Activated CD4-positive, alpha-beta T cell treated with anti-CD3 and anti-CD28 coated beads, Interleukin-2, amount 10 ng/mL, durations not matched to agents 7 days and 5 days (primary cell): ENCODE measurements at places on chromosomes 13 and 19. TPM values are rescaled to one million over a fixed set of nuclear protein-coding genes. Genes with fewer than 3 reads are reported as not detected.

GRCh38 chr13:70051531-70051930 is 56.1 kb upstream of the ATXN8OS start:
- no peak for DNase-seq

GRCh38 chr19:41555748-41556147 is 20.2 kb upstream of the CEACAM21 start:
- DNase-seq = no peak

DNA sequence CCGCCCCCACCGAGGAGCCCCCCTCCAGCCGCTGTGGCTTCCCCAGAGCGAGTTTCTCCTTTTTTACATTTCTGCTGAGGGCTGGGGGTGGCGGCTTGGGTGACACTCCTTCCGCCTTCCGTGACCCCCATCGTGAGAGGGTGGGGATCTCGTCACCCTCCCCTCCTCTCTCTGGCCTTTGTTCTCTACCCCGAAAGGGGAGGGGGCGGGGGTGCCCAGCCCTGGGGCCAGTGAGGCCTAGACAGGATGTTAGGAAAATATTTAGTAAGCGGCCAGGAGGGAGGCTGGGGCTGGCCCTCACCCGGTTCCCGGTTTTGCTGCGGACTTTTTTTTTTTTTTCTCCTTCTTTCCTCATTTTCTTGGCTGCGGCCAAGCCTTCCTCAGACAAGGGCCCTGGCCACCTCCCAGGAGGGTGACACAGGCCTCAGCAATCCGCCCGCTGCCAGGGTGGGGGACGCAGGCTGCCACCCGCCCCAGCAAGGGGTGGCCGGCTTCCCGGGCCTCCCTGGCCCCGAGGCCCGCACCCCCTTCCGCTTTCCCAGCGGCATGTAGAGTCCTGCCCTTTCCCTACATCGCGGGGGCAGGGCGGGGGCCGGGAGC is 3.9 kb downstream of the MIDN start:
- peak; percentile 80 for DNase-seq

- DNase-seq = no peak
These were observed 2.4 kb downstream of the CCDC194 start for GRCh38 chr19:17391371-17392151.

- DNase-seq = no peak
These were observed 42.4 kb downstream of the PCDH8 start for GRCh38 chr13:52806029-52806428.

GRCh38 chr13:91406619-91407018 is 8.2 kb downstream of the GPC5 start:
- DNase-seq = peak; percentile 52

DNA sequence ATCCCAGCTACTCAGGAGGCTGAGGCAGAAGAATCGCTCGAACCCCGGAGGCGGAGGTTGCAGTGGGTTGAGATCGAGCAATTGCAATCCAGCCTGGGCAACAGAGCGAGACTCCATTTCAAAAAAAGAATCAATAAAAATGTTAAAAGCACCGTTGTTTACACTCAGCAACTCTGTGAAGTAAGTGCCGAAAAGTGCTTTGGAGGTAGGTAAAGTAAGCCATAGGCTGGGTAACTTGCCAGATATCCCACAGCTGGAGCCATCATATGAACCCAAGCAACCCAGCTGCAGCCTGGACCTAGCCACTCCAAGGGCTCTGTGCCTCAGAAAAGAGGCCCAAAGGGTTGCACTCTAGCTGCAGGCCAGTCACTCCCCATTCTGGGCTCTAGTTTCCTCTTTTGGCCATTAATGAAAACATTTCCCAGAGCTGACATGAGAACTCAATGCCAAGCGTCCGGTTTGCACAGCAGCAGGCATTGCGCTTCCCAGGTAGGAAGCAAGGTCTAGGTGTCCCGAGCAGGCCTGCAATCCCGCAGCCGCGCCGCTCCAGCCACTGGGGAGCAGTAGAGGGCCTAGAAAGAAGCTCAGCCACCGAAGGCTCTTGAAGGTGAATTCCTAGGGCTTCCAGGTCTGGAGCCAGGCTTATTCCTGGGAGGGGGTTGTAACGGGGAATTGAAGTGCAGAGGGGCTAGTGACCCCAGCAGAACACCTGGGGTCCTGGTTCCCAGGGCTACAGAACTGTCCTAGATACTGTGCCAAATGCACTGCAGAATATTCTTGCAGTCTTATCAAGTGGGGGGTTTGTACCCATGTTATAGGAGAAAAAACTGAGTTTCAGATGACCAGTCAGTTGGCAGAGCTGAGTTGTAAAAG is 4.1 kb upstream of the CD79A start:
- DNase-seq = peak; percentile 71

GRCh38 chr13:110251193-110251819 is 55.7 kb downstream of the COL4A1 start:
- DNase-seq = no peak

GRCh38 chr19:2722541-2723344 is 1.6 kb upstream of the DIRAS1 start:
- no peak for DNase-seq

- peak; percentile 44 for DNase-seq
These were observed 20.6 kb upstream of the USP29 start for GRCh38 chr19:57099199-57099661.

- DNase-seq = no peak
These were observed 325.1 kb downstream of the DCT start for GRCh38 chr13:94154367-94154766.

- DNase-seq = no peak
These were observed 9.5 kb downstream of the XAB2 start for GRCh38 chr19:7619671-7620441.

DNA sequence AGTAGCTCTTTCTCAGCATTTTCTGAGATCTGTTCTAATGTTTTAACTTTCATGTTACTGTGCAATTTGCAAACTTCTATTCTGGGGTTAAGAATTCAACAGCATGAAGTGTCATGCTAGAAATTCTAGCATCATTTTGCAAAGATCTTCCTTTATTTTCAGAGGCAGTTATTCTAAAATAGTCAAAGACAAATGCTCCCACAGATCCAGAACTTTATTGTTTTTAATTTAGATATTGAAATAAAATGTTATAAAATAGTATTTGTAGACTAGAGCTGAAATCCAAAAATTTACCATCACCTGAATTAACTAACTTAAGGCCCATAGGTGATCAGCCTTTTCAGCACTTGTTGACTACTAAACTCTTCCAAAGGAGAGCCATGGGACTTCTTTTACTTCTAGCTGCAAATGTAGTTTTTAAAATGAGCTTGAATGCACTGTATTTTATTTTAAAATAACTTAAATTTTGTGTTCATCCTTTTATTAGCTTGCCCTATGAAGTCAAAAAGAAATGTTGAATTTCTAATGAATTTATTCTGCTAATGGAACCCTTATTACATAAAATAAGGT is 3.2 kb downstream of the MAB21L1 start:
- no peak for DNase-seq

- DNase-seq = peak; percentile 54
These were observed 920 bp upstream of the UBE2L5 start for GRCh38 chr13:30421093-30422053.

- DNase-seq = no peak
These were observed 5.2 kb downstream of the HSH2D start for GRCh38 chr19:16148443-16149229.

DNA sequence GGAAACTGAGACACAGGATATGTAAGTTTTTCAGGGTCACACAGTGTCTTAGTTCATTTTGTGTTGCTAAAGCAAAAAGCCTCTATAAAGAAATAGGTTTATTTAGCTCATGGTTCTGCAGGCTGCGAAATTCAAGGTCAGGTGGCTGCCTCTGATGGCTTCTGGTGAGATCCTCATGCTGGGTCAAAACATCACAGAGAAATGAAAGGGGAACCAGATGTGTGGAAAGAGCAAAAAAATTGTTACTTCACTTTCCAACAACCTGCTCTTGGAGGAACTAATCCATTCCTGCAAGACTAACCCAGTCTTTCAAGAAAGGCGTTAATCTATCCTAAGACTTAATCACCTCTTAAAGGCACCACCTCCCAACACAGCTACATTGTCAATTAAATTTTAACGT is 64.2 kb upstream of the UBL3 start:
- DNase-seq = no peak

- no peak for DNase-seq
These were observed 41.2 kb downstream of the PEX11G start for GRCh38 chr19:7447648-7448047.

- no peak for DNase-seq
These were observed 4.1 kb downstream of the KATNAL1 start for GRCh38 chr13:30303269-30303668.

DNA sequence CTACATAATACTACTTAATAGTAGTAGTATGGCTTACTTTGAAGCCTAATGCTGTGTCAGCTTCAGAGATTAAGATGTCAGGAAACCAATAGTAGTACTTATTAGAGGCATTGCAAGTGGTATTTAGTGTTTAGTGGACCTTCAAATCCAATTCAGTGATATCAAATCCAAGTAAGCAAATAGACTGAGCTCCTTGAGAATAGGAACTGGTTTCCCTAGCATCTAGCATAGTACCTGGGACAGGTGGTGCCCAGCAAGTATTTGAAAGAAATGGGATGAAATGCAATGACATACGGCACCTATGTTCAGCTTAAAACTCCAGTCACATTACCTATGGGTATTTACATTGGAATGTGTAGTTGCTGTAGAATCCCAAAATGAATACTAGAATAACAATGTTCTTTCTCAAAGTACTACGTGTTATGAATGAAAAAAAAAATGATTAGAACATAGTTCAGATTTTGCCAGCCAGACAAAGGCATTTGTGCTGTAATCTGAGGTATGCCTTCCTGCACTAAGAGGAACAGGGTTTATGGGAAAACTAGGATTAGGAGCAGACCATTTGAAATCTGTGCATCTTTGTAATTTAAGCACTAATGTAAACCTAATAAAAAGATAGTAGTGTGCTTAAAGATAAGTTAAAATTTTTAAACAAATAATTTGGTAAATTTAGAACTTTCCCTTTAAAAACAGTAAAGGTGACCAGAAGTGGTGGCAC is 17.1 kb downstream of the LSM14A start:
- DNase-seq = no peak

GRCh38 chr13:71806886-71807285 is 60.1 kb downstream of the DACH1 start:
- no peak for DNase-seq

- DNase-seq = no peak
These were observed 2.7 kb upstream of the NUP62 start for GRCh38 chr19:49932041-49932451.

DNA sequence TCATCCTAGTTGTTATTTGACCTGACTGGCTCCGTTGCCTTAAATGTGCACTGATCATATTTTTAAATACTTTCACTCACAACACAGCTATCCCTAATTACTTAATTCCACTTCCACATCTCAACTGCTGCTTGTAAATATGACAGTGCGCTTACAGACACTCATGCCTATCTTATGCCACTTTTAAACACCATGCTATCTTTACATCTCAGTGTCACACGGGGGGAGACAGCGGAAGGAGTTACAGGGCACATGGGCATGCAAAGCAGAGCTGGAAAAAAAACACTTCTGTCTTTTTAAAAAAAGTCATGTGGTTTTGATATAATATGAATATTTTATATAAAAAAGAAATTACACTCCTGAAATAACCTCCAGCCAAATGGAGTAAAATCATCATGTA is 44.1 kb downstream of the SMAD9 start:
- DNase-seq = no peak

GRCh38 chr13:55566334-55566733 is 1574.4 kb upstream of the PRR20A start:
- no peak for DNase-seq

DNA sequence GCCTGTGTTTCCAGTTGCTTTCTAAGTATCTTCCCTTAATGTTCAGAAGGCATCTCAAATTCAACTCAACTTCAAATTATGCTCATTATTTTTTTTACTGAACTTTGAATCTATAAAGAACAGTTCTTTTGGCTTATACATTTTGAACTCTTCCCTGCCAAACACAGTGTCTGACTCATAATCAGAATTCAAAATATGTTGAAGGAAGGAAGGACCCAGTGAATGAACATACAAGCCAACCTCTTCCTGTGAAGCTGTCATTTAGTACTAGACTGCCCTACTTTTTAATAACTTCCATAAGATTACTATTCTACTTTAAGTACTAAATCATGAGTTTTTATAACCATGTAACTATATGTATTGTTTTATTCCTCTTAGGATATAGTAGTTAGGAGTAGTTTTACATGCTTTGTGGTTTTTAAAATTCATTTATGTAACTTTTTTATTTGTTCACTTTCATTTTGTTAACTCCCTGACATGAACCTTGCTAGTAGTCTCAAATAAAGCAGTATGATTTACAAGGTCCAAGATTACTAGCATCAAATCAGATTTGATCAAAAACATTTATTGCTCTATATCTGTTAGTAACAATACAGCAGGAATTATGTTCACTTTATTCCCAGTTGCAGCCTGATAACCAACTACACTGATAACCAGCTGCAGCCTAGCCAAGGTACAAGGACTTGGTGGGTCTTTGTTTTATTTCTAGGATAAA is 6.4 kb downstream of the NUDT15 start:
- no peak for DNase-seq

TMEM221 gene
- total RNA-seq = not detected

COL5A3 gene
- 0.57 TPM for total RNA-seq

PALM gene
- total RNA-seq = not detected

ISOC2 gene
- total RNA-seq = 18.9 TPM

LYPD3 gene
- 0.73 TPM for total RNA-seq
